IPS DF 6.9 (cell line): ENCODE measurements at places on chromosomes 6 and 20.

DNA sequence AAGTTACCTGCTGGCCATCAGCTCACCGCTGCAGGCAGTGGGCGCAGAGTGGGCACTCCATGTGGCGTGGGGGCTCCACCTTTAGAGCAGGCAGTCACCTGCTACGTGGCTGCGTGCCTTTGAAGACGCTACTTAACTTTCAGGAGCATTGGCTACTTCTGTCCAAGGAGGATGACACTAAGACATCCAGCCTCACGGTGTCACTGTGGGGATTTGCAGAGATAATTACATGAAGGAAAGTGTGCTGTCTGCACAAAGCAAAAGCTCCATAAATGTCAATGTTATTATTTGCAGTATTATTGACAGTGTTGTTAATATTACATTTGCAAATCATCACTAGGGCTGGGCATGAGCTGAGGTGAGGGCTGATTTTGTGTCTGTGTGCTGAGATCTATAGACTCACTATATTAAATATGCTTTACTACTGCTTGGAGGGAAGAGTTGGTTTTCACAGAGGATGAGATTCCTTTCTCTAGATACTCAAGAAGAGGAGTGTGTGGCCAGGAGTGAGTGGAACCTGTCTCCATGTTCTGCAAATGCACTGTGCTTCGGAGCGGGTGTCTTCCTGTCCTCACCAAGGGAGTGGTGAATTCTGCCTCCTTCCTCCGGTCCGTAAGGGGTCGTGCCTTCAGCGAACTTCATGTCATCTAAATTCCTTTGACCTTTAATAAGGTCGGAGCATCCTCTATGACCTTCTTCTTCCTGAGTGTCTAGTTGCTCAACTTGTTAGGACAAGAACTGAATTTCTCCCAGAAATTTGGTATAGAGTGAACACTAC, 165.8 kb upstream of the SYNDIG1 start:
- no peak overlapping the region for H3K27ac ChIP-seq
- no peaks in the 10 kb centered on the region for H3K36me3 ChIP-seq
- H3K4me1 ChIP-seq: no peaks in the 10 kb centered on the region
- DNase-seq: no peak
- H3K27me3 ChIP-seq: no peaks in the 10 kb centered on the region

- H3K4me1 ChIP-seq: no peaks in the 10 kb centered on the region
- no peaks in the 10 kb centered on the region for H3K27me3 ChIP-seq
- no peak overlapping the region for H3K27ac ChIP-seq
- H3K36me3 ChIP-seq: no peaks in the 10 kb centered on the region
- DNase-seq: no peak
These were observed 1.3 kb upstream of the SDCBP2 start for GRCh38 chr20:1330075-1330830.

GRCh38 chr20:46203510-46203837, 85.4 kb downstream of the CD40 start:
- no peaks in the 10 kb centered on the region for H3K27me3 ChIP-seq
- DNase-seq: no peak
- no peak overlapping the region for H3K27ac ChIP-seq
- no peaks in the 10 kb centered on the region for H3K36me3 ChIP-seq
- H3K4me3 ChIP-seq: no peak overlapping the region
- peaks cover 4% of the 10 kb centered on the region; the same call in 1 of the 2 replicates for H3K4me1 ChIP-seq

GRCh38 chr6:73943411-73943810, 247.4 kb downstream of the CD109 start:
- H3K36me3 ChIP-seq: no peaks in the 10 kb centered on the region
- no peaks in the 10 kb centered on the region for H3K27me3 ChIP-seq
- H3K4me1 ChIP-seq: no peaks in the 10 kb centered on the region
- DNase-seq: no peak
- no peak overlapping the region for H3K4me3 ChIP-seq

DNA sequence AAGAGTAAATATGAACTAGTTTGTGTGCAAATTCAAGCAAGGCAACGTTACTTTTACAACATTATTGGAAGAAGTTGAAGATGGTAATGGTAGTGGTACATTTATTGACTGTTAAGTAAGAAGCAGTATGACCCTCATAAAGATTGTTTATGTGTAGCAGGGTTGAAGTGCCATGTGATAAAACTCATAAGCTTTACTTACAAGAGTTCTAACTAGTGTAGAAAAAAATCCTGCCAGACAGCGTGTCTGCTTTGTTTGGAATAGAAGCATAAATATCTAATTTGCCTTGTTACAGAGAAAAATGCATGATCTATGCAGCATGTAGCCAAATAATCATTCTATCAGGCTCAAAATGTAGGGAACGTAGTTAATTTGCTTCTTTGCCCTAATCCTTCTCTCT, 450.8 kb upstream of the SOX4 start:
- no peak for DNase-seq
- H3K36me3 ChIP-seq: no peaks in the 10 kb centered on the region
- H3K27ac ChIP-seq: no peak overlapping the region
- no peaks in the 10 kb centered on the region for H3K27me3 ChIP-seq
- H3K4me3 ChIP-seq: no peak overlapping the region
- no peaks in the 10 kb centered on the region for H3K4me1 ChIP-seq

GRCh38 chr6:125310994-125311649, 9.4 kb upstream of the HDDC2 start:
- no peaks in the 10 kb centered on the region for H3K4me1 ChIP-seq
- H3K27ac ChIP-seq: no peak overlapping the region
- no peaks in the 10 kb centered on the region for H3K27me3 ChIP-seq
- H3K4me3 ChIP-seq: no peak overlapping the region
- no peaks in the 10 kb centered on the region for H3K36me3 ChIP-seq
- DNase-seq: peak; percentile 41

GRCh38 chr6:155409391-155409790, 46.2 kb downstream of the NOX3 start:
- no peak for DNase-seq
- no peak overlapping the region for H3K4me3 ChIP-seq
- no peaks in the 10 kb centered on the region for H3K36me3 ChIP-seq
- H3K4me1 ChIP-seq: no peaks in the 10 kb centered on the region
- no peak overlapping the region for H3K27ac ChIP-seq
- H3K27me3 ChIP-seq: no peaks in the 10 kb centered on the region

DNA sequence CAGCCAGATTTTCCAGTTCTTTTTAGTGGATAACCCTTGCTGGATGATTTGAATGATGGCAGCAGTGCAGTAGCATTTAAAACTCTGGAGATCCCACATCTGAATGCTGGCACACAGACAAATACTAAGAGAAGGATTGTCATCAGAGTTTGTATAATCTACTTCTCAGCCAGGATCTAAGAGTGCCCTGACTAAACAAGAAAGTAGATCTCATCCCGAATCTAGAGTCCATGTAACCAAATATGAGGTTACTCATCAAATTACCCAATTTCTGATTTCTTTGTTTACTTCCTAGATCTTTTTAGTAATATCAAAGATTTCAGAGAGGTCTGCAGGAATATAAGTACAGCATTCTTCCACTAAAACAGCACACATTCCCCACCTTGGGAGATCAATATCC, 7.8 kb downstream of the TMC2 start:
- H3K4me3 ChIP-seq: no peak overlapping the region
- no peaks in the 10 kb centered on the region; the same call in 1 of the 2 replicates for H3K4me1 ChIP-seq
- no peak for DNase-seq
- no peak overlapping the region for H3K27ac ChIP-seq
- H3K27me3 ChIP-seq: no peaks in the 10 kb centered on the region

- no peak overlapping the region for H3K4me3 ChIP-seq
- no peak overlapping the region for H3K27ac ChIP-seq
- DNase-seq: no peak
- no peaks in the 10 kb centered on the region for H3K27me3 ChIP-seq
- no peaks in the 10 kb centered on the region for H3K4me1 ChIP-seq
- H3K36me3 ChIP-seq: no peaks in the 10 kb centered on the region
These were observed 218.8 kb upstream of the MMS22L start for GRCh38 chr6:97501853-97502252.

- no peaks in the 10 kb centered on the region for H3K27me3 ChIP-seq
- DNase-seq: no peak
- peaks cover 3% of the 10 kb centered on the region; the same call in 1 of the 2 replicates for H3K36me3 ChIP-seq
- no peak overlapping the region for H3K27ac ChIP-seq
These were observed 7.8 kb downstream of the CCNC start for GRCh38 chr6:99560668-99561067.

DNA sequence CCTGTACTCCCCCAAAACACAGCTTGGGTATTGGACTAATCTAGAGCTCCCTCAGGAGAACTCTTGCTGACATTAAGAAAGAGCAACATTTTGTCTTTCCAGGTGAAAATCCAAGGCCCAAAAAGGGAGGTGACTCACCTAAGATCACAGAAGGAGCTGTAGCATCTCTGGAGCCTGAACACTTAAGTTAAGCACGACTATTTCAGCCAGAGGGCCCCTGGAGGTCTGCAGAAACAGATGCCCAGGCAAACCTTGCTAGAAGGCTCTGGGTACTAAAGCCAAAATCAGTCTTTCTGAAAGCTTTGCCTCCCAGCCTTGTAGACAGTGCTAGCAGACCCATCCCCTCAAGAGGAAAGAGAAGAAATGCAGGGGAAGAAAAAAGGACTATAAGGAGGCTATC, 8.8 kb downstream of the EDN1 start:
- no peak overlapping the region for H3K4me3 ChIP-seq
- no peaks in the 10 kb centered on the region for H3K36me3 ChIP-seq
- H3K4me1 ChIP-seq: no peaks in the 10 kb centered on the region

DNA sequence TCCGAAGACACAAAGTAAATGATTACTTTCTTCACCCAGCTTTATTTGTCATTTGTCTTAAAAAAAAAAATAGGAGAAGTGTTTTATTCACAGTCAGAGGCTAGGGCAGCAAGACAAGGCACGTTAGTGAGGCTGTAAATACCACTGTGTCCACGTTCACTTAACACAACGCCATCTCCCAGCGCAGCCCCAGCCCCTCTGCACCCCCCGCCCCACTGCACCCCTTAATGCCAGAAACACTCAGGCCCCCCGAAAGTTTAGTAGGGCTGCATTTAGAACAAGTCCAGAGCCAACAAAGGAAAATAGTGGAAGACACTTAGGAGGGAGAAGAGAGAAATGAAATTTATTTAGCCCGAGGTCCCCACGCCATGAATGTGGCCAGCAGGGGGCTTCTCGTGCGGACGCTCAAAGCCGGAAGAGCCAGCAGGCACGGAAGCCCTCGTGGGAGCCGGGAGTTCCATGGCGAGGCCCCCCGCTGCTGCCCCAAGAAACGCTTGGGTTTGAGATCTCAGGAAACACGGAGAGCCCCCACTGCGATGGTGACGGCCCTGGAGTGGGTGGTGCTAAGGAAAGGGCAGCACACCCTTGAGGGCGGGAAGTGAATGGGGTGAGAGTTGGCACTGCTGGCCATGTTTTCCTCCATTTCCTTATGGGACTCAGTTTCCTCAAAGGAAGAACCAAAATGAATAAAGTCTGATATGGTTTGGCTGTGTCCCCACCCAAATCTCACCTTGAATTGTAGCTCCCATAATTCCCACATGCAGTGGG, 50.2 kb downstream of the IYD start:
- no peaks in the 10 kb centered on the region for H3K4me1 ChIP-seq
- H3K27me3 ChIP-seq: no peaks in the 10 kb centered on the region

- no peak overlapping the region for H3K4me3 ChIP-seq
- no peaks in the 10 kb centered on the region for H3K4me1 ChIP-seq
- DNase-seq: no peak
- H3K36me3 ChIP-seq: no peaks in the 10 kb centered on the region
- H3K27me3 ChIP-seq: no peaks in the 10 kb centered on the region
These were observed 51.3 kb downstream of the PHF20 start for GRCh38 chr20:35823147-35823546.

- no peak for DNase-seq
- no peaks in the 10 kb centered on the region for H3K27me3 ChIP-seq
- H3K4me1 ChIP-seq: no peaks in the 10 kb centered on the region
- H3K4me3 ChIP-seq: no peak overlapping the region
- no peak overlapping the region for H3K27ac ChIP-seq
These were observed 118.2 kb downstream of the BMP7 start for GRCh38 chr20:57148263-57148662.

- no peak overlapping the region for H3K4me3 ChIP-seq
- no peaks in the 10 kb centered on the region for H3K36me3 ChIP-seq
- H3K27ac ChIP-seq: no peak overlapping the region
These were observed 503.7 kb downstream of the KIF16B start for GRCh38 chr20:16069389-16070010.

DNA sequence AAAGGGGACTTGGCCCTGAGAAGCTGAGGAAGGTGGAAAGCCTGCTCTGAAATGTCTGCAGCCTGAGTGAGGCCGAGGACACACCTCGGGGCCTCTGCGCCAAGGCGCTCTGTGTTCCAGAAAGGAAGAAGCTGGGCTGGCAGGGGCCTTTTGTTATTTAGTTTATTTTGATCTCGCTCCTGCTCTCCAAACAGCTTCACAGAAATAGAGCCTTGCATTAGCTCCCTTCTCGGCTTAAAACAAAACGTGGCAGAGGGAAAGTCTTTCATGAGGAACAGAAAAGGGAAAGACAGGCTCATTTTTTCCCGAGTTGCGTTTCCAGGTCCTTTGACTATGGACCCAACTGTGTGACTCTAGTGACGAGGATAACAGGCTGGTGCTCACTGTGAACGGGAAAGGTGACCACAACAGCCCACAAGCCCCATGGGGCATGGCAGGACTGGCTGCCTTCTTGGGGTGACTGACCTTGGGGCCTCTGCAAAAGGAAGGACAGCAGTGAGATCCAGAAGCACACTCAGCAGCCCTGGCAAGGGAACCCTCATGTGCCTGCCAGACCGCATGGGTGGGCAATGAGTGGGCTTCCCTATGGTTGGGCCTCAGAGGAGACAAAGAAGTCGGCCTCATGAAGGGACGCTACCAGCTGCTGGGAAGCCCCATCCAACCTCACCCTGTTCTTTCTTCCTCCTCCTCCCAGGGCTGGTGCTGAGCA, 18.7 kb downstream of the LEMD2 start:
- DNase-seq: no peak
- no peak overlapping the region for H3K4me3 ChIP-seq
- H3K27ac ChIP-seq: no peak overlapping the region
- H3K4me1 ChIP-seq: peaks cover 13% of the 10 kb centered on the region
- peaks cover 20% of the 10 kb centered on the region for H3K36me3 ChIP-seq

- no peak overlapping the region for H3K27ac ChIP-seq
- no peaks in the 10 kb centered on the region for H3K36me3 ChIP-seq
- no peak overlapping the region for H3K4me3 ChIP-seq
- no peak for DNase-seq
- no peaks in the 10 kb centered on the region for H3K27me3 ChIP-seq
- no peaks in the 10 kb centered on the region for H3K4me1 ChIP-seq
These were observed 32.3 kb upstream of the LAMA4 start for GRCh38 chr6:112286500-112287144.

DNA sequence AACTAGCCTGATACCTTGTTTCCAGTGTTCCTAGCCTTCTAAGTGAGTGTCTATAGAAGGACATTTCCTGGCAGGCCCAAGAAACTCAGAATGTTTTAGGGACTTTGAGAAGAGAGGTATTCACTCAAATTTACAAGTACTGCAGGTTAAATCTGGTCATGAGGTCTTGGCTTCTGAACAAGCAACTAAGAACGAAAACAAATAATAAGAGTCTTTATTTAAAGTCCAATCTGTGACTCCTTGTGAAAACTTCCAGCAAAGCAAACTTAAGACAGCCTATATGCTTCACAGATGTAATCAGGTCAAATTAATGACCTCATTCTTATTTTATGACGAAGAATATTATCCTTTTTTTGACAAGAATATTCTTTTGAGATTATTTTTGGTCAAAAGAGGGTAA, 79.4 kb upstream of the PRSS16 start:
- H3K4me3 ChIP-seq: no peak overlapping the region
- no peaks in the 10 kb centered on the region for H3K27me3 ChIP-seq
- H3K4me1 ChIP-seq: no peaks in the 10 kb centered on the region
- no peak overlapping the region for H3K27ac ChIP-seq
- DNase-seq: no peak

- H3K4me1 ChIP-seq: no peaks in the 10 kb centered on the region
- no peak for DNase-seq
- peaks cover 20% of the 10 kb centered on the region for H3K27me3 ChIP-seq
- H3K27ac ChIP-seq: no peak overlapping the region
- no peak overlapping the region for H3K4me3 ChIP-seq
- no peaks in the 10 kb centered on the region for H3K36me3 ChIP-seq
These were observed 1.4 kb downstream of the GMPR start for GRCh38 chr6:16239798-16240123.
